ENCODE measurements at places on chromosomes 5 and 9. TPM values are rescaled to one million over a fixed set of nuclear protein-coding genes. Genes with fewer than 3 reads are reported as not detected.

TSSK1B gene
- not detected for polyA plus RNA-seq

DNA sequence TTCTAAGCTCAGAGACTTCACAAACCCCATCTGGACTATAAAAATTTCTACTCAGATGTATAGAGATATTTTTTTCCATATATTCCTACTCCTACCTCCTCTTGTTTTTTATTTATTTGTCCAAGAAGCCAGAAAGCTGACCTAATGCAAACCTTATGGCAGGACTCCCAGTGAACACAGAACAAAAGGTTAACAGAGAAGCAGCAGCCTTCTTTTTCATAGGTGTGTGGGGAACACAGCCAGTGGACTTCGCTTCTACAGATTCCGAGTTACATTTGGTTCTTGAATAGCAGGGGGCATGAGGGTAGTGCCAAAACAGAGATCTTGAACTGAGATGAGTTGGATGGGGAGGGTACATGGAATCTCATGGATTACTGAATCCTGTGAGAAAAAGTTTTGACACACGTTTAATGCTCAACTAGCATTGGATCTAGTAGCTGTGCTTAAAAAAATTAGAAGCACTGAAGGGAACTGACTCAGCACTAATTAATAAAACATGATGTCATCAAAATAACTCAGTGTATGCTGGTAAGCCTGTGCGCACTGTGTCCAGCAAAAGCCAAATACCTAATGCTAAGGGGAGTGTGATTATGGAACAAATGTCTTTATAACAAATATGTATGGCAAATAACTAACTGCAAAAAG is 240.1 kb downstream of the GABRB2 start:
- no peak overlapping the region for H3K4me3 ChIP-seq
- H3K27ac ChIP-seq, result no peak overlapping the region
- no peaks in the 10 kb centered on the region for H3K27me3 ChIP-seq
- no peaks in the 10 kb centered on the region for H3K4me1 ChIP-seq
- no peaks in the 10 kb centered on the region for H3K36me3 ChIP-seq

MAP1B gene
- 109 TPM for polyA plus RNA-seq

- H3K36me3 ChIP-seq, result no peaks in the 10 kb centered on the region
- H3K4me3 ChIP-seq, result no peak overlapping the region
- H3K27ac ChIP-seq, result no peak overlapping the region
- DNase-seq, result peak; percentile 41
Observed at GRCh38 chr5:108345541-108346171, 36.2 kb downstream of the FBXL17 start.

SLC45A2 gene
- polyA plus RNA-seq, result not detected

GRCh38 chr5:136309376-136309775 is 56.0 kb downstream of the TRPC7 start:
- no peak overlapping the region for H3K27ac ChIP-seq
- no peaks in the 10 kb centered on the region for H3K36me3 ChIP-seq
- no peak overlapping the region for H3K4me3 ChIP-seq
- H3K27me3 ChIP-seq, result no peaks in the 10 kb centered on the region
- peak; percentile 13 for DNase-seq

PFN3 gene
- not detected for polyA plus RNA-seq

DNA sequence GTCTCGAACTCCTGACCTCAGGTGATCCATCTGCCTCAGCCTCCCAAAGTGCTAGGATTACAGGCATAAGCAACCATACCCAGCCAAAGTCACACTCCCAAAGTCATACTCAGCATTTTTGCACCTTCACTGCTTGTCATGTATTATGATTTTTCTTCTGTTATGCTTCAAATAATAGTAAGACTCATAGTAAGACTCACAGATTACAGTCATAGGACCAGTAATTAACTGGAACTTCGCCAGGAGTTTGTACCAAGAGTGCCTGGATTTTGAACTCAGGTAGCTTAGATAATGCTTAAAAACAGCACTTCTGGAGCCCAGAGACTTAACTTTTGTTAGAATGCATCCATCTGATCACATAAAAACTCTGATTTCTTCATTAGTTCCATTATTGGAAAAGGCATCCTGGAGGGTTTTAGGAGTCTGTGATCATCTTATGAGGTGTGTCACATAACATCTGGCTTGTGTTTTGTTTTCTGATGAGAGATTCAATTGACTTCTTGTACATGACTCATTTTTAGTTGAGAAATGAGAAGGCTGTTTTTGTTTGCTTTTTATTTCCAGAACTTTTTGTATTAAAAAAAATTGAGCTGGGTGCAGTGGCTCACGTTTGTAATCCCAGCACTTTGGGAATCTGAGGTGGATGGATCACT is 131.5 kb downstream of the ADAMTS19 start:
- DNase-seq, result no peak
- no peaks in the 10 kb centered on the region for H3K4me1 ChIP-seq
- H3K27me3 ChIP-seq, result no peaks in the 10 kb centered on the region
- no peaks in the 10 kb centered on the region for H3K36me3 ChIP-seq
- H3K27ac ChIP-seq, result no peak overlapping the region

DNA sequence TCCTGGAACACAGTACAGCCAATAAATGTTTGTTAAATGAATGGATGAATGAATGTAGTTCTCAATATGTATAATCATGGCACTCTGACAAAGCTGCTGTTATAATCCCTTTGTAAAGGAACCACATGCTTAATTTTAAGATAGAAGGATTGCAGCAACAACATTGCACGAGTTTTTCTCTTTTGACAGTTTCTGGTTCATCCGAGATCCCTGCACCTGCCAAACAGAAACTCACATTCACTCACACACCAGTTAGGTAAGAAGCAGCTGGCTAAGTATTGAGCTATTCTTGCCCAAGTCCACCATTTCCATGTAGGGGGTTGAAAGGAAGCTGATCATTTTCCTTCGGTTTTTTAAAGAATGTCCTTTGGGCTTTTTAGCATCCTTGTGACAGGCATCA is 133.7 kb upstream of the MAP1B start:
- DNase-seq, result no peak
- no peaks in the 10 kb centered on the region for H3K4me1 ChIP-seq
- no peak overlapping the region for H3K27ac ChIP-seq
